ENCODE measurements at places on chromosomes 6 and 20.
A peak's percentile ranks its signal among the peaks of the same experiment; 100 is the strongest.

- no peak for DNase-seq
Measured at GRCh38 chr6:138227316-138227781, 9.1 kb upstream of the PBOV1 start.

GRCh38 chr6:29945281-29945820 lies 3.0 kb downstream of the HLA-A start:
- DNase-seq: no peak

DNA sequence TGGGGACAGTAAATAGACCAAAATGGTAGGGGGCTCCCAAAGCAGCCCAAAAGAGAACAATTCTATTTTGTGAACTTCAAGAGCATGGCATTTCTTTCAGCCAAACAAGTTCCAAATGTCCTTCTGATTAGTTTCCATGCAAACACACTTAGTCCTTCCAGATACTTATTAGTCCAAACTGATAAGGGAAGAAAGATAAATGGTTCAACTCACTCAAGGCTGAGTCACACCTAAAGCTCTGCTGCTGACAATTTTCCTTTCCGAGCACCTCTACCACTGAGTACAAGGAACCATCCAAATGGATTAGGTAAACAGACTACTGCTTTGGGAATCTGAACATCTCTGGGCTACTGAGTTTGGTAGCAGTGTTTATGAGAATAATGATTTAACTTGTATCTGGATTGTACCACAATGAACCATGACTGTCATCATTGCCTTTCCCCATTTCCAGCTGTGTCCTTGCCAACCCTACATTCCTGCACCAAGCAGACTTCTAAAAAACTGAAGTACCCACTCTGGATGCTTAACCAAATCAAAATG lies 71.2 kb downstream of the TNFRSF21 start:
- DNase-seq: no peak

- DNase-seq: no peak
Measured at GRCh38 chr6:107977283-107977682, 19.3 kb upstream of the SEC63 start.

DNA sequence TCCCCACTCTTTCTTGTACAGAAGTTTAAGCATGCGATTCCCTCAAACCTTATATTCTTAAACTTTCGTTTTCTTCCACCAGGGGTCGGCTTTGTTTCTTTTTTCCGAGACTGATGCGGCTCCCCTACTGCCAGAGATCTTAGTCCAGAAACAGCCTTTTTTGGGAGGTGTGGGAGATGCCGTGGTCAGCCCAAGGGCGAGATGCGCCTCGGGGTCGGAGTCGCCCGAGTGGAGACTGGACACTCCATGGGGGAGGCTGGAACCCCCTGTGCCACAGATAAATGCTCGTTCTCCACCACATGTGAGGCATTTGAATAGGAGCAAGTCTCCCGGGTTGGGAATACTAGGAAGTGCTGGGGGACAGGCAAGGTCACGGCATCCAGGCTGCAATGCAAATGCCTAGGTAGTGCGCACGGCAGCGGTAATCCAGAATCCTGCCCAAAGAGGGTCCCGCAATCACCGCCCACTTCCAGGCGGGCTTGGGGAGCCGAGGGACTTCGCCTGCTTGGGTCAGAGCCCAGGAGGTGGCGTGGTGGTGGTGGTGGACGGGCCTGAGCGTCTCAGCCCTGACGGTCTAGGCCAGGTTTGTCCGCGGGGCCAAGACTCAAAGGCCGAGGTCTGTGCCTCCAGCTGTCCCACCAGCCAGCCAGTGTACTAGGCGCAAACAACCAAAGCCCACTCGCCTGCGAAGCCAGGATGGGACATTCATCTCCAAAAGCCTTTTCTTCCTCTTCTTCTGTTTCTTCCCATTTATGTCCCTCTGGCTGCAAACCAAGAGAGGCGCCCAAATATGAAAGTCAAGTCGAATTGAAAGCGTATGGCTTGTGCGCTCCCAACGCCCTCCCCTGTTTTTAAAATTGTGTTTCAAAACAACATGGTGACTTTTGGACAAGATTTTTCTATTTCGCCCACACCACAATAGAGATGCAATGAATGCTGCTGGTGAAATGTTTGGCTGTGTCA lies 39.3 kb upstream of the OSTM1 start:
- no peak for DNase-seq

DNA sequence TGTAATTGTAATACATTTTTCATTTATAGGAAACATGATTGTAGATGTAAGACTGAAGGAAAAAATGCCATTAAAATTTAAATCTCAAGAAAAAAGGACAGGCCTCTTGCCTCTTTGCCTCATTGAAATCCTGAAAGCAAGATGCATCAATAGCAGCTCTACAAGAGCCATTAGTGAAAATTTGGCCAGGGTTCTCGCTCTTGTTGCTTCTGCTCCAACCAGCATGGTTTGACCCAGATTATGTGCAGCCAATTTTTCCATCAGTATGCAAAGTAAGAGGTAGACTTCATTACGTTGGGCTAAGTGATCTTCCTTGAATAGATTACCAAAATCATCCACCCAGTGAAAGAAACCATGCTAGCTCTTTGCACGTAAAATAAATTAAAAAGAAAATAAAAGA lies 106.6 kb downstream of the SGK1 start:
- DNase-seq: no peak

- DNase-seq: no peak
Measured at GRCh38 chr6:125489579-125490285, 188.0 kb upstream of the HDDC2 start.

GRCh38 chr6:75155631-75156030 lies 50.2 kb downstream of the COL12A1 start:
- DNase-seq: no peak

DNA sequence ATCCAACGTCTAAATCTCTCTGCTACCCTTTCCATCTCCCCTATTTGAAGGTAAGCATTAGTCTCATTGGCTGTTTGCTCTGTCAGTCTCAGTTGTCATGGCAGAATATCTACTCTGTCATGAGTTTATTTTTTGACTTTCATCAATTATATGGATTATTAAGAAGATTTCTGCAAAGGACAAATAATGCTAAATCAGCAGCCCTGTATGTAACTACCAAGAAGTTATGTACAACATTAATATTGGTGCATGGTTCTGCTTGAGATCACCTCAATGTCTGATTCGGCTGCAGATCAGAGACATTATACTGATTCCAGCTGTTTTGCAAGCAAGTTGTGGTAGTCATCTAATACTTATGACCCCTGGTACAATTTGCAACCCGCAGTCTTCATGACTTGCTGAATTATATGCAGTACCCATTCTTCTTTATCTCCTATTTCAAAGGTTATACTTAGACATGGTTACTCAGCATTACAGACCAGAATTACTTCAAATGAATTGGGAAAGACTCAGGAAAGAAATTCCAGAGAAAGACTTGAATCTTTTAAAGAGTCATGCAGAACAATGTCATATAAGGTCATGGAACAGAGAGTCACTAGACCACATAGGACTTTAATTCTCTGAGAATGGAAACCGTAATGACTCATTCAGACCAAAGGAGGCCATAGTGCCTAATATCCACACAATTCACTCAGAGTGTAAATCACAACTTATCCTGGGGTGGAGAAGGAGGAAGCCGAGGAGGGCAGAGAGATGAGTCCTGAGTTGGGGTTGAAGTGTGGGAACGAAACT lies 201.4 kb downstream of the IBTK start:
- no peak for DNase-seq

DNA sequence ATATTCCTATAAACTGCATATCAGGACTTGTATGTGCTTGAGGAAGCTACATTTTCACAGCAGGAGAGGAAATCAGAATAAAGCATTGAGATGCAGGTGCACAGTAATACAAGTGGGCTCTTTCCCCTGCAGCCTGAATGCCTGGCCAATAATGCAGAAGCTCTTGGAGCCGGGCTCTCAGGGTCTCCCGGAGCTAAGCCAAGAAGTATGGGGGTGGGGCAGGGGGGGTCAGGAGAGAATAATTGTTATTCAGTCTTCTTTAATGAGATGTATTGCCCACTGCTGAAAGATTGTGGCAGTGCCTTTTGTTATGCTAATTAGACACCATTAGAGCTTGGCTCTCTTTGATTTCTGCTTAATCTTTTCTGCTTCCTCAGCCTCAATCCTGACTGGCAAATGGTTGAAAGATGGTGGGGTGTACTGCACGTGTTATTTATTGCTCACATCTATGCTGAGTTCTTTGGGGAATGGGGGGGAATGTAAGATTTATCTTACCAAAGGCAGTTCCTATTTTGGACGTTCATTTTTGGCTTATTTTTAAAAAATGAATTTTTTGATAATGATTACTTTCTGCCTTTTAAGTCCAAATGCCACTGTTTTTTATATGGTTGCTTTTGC lies 407.6 kb upstream of the SOX4 start:
- no peak for DNase-seq

DNA sequence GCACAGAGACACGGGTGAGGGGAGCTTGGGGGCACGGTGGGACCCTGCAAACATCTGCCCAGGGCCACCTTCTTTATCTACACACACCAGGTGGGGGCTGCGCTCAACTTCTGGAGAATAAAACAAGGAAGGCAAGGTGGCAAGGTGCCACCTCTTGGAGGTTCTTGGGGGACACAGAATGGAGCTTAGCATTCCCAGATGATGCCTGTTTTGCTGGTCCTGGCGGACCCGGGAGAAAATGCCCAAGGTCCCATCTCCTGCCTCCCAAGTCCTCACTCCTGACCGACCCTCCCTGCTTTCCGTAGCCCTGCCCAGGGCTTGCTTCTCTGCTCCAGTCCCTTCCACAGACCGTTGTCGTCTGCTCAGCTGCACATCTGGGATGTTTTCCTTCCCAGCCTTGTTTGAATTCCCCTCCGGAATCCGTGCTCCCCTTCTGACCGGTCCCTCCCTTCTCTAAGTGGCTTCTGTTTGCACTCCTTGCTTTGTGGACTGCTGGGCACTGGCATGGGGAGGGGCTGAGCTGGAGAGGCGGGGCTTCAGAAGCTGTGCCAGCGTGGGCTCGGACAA lies 13.1 kb downstream of the ITPR3 start:
- no peak for DNase-seq

DNA sequence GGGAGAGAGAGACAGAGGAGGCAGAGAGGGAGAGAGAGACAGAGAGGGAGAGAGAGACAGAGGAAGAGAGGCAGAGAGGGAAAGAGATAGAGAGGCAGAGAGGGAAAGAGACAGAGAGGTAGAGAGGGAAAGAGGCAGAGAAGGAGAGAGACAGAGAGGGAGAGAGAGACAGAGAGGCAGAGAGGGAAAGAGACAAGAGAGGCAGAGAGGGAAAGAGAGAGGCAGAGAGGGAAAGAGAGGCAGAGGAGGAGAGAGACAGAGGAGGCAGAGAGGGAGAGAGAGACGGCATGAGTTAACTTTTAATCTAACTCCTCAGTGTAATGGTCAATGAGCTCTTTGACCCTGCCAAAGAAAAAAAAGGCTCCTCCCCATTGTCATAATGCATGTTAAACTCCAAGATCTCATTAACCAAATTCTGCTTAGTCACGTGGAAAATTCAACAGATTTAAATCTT lies 7.1 kb downstream of the ELOVL2 start:
- DNase-seq: no peak

- DNase-seq: no peak
Measured at GRCh38 chr6:50792771-50793170, 25.9 kb upstream of the TFAP2B start.

GRCh38 chr6:166526937-166527336 lies 59.5 kb downstream of the RAMACL start:
- DNase-seq: no peak

- DNase-seq: no peak
Measured at GRCh38 chr20:25044660-25045342, 13.1 kb downstream of the ACSS1 start.

- DNase-seq: no peak
Measured at GRCh38 chr6:28424163-28424562, 19.1 kb downstream of the ZSCAN23 start.

GRCh38 chr6:122671251-122671650 lies 61.0 kb downstream of the PKIB start:
- DNase-seq: no peak

GRCh38 chr6:101429270-101429669 lies 35.8 kb downstream of the GRIK2 start:
- DNase-seq: no peak

DNA sequence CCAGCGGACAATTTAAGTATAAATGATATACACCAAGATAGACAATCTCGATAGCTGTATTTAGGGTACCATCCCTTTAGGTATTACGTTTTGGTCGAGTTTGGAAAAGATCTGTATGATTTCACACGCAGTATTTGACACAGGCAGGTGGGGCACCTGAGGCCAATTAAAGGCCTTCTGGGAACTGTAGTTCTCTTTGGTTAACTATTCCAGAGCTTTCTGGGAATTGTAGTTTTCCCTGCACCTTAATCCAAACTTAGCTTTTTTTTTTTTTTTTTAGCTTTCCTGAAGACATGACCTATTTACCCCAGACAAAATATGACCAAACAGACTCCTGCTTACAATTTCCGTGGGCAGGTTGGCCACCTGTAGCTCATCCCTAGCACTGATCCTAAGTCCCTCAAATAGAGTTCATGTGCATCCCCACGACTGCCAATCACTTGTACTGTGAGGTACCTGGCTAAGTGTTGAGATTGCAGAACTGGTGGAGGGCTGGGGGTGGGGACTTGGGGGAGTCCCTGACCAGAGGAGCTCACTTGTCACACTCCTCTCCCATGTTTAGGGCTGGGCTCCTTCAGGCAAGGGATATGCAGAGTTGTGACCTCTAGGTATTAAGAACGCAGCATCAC lies 999 bp upstream of the EHMT2 start:
- DNase-seq: no peak

DNA sequence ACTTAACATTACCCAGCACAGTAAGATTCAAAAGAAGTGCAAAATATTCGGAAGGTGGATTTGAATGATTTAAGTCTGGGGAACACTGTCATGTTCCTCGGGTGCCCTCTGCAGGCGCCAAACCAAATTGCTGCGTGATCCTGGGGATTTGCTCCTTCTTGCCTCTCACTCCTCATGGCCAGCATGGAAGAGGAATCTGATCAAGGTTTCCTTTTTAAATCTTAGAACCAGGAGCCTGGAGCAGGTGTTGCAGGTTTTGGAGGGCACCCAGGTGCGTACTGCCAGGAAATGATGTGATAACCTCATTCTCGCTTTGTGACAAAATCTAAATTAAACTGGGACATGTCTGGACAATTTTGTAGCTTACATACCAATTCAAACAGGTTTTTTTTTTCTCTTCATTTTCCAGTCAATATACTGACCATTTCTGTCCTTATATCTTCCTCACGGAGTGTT lies 8.1 kb upstream of the PFDN4 start:
- peak; percentile 15 for DNase-seq

GRCh38 chr6:56572788-56573471 lies 69.8 kb downstream of the DST start:
- no peak for DNase-seq

GRCh38 chr6:132887204-132887603 lies 72.8 kb downstream of the RPS12 start:
- DNase-seq: no peak

- DNase-seq: no peak
Measured at GRCh38 chr6:144361016-144361415, 75.9 kb downstream of the UTRN start.

GRCh38 chr20:12728782-12729181 lies 280.0 kb upstream of the SPTLC3 start:
- no peak for DNase-seq

- no peak for DNase-seq
Measured at GRCh38 chr20:35478804-35479472, 23.5 kb downstream of the CEP250 start.

DNA sequence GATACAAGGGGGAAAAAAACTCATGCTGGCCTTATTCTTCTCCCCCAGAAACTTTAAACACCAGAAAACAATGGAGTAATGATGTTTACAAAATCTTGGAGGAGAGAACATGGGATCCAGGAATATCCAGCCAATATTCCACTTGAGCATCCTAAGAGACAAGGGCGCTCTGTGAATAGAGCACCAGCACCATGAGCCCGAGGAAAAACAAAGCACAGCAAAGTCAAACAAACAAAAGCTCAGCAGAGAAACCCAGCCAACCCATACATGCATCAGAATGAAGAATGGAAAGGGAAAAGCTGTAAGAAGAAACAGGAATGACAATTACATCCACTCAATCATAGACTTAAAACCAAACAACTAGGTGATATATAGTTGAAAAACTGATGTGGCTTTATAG lies 4.6 kb upstream of the NAA20 start:
- no peak for DNase-seq
